ENCODE measurements at places on chromosomes 6 and 20. TPM values are rescaled to one million over a fixed set of nuclear protein-coding genes. Genes with fewer than 3 reads are reported as not detected.

The ULBP1 gene
- 0.65 TPM for total RNA-seq

The KIF13A gene
- total RNA-seq = 71.8 TPM

The TRPC4AP gene
- 90.9 TPM for total RNA-seq

The KHDC1 gene
- total RNA-seq = 5.5 TPM

The CRYBG1 gene
- total RNA-seq = under 0.01 TPM

All from placental epithelial cell (primary cell).